ENCODE measurements at places on chromosomes 4 and X.
A peak's percentile ranks its signal among the peaks of the same experiment; 100 is the strongest.

DNA sequence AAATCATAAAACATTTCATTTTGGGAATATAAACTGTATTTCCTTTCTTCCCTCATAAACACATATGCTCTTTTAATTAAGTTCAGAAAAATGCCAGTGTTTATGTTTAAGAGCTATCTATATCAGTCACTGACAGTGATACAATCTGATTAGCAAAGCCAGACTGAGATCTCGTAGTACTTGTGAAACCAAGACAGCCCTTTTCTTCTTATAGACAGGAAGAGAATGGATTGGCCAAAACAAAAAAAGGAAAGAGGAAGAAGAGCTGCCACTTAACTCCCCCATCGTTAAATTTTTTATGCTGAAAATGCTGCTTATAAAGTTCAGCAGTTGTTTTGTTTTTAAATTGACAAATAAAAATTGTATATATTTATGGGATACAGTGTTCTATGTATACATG is 87.4 kb downstream of the PLAC1 start:
- peak; percentile 30 for DNase-seq

GRCh38 chrX:140151316-140151715 is 186.0 kb upstream of the CXorf66 start:
- no peak for DNase-seq

GRCh38 chr4:65635051-65635821 is 35.1 kb downstream of the EPHA5 start:
- no peak for DNase-seq

GRCh38 chrX:134002921-134003615 is 17.7 kb upstream of the GPC3 start:
- no peak for DNase-seq

- no peak for DNase-seq
Observed at GRCh38 chr4:26197018-26197779, 123.6 kb upstream of the RBPJ start.

GRCh38 chrX:16138108-16138427 is 14.7 kb downstream of the GRPR start:
- DNase-seq = no peak

DNA sequence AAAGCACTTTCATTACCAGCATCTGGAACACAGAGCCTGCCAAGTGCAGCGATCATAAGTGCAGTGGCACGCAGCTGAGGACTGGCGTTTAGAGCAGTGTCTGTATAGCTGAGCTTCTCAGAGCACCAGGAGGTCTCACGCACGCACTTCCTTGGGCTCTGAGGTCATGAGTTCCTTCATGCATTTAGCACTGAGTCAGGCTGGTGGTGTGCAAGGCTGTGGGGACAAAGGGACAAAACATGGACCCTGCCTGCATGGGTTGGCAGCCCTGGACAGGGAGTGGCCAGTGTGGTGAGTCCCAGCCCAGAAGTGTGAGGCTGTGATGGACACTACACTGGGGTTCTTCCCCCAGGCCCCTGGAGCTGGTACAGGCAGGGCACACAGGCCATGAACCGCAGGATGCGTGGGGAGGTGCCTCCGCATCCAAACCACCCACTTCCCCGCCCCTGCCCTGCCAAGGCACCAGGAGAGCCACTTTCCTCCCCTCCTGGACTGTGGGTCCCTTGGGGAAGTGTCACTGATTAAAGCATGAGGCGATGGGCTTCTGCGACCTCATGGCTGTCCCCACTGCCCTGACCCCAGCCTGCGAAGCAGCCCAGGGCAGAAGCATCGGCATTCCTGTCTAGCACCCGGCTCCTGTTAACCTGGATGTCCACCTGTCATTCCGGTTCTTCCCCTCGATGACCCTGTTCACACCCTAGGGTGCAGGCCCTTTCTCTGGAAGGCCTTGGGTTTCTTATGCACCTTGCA is 37.2 kb upstream of the GPR78 start:
- no peak for DNase-seq

- DNase-seq = no peak
Observed at GRCh38 chr4:7722766-7723387, 216.8 kb downstream of the AFAP1 start.

GRCh38 chr4:76562836-76563453 is 127.9 kb downstream of the SHROOM3 start:
- DNase-seq = no peak

- DNase-seq = no peak
Observed at GRCh38 chr4:153114771-153115321, 89.4 kb upstream of the TRIM2 start.

DNA sequence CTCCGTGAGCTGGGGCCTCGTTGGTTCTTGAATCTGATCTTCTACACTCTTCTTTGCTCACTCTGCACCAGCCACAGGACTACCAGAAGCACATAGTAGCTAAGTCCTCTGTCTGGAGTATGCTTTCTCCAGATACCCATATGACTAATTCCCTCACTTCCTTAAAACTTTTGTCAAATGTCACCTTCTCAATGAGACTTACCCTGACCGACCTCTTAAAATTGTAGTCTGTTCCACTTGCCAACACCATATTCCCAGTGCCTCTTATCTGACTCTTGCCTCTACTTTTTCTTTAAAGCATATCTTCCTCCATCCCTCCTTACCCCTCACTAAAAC is 10.0 kb downstream of the PARM1 start:
- no peak for DNase-seq

DNA sequence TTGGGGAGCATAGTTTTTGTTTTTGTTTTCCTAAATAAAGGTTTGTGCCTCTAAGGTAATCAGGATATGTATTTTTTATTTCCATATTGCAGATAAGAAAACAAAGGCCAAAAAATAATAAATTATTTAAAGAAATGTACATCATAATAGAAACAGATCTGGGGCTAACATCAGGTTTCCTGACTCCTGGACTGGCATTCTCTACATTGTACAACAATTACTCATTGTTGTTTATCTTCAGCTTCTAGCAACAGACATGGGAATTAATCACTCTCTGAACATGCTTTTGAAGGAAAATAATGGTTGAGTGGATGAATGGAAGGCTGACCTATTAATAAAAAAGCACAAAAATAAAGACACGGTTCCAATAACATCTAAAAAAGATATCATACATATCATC is 146.2 kb downstream of the KCNIP4 start:
- no peak for DNase-seq

GRCh38 chr4:167475951-167476350 is 241.7 kb upstream of the SPOCK3 start:
- no peak for DNase-seq

DNA sequence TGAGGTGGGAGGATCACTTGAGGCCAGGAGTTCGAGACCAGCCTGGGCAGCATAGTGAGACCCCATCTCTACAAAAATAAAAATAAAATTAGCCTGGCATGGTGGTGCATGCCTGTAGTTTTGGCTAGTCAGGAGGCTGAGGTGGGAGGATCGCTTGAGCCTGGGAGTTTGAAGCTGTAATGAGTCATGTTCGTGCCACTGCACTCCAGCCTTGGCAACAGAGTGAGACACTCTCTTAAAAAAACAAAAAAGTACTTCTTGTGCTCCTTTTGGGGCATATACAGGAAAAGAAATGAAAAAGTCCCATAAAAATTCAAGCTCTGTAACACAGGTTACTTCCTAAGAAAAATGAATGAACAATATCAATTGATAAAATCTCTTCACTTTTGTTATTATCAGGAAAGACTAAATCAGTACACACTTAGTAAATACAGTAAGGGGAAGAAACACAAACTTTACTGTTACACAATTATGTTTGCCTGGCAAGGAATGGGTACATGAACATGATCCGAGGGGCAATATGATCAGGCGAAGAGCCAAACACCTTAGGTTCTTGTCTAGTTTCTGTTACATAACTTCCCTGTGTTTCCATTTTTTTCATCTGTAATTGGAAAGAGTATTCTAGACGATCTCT is 46.9 kb downstream of the CCDC158 start:
- no peak for DNase-seq

DNA sequence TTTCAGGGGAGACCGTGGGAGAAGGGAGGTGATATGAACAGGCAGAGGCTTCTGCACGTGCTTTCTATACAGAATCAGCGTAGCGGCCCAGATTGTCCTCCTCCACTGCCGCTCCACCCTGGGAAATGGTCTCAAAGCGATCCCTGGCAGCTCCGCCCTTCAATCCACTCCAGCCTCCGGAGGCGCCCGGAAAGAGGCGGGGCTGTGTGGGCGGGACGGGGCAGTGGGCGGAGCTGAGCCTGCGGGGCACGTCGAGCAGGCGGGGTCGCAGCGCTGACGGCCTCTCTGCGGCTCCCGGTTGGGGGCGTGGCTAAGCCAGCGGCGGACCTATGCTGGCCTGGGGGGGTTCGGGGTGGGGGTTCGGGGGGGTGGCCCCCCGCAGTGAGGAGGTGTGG is 210 bp upstream of the SMIM10L2A start:
- DNase-seq = peak; percentile 32

DNA sequence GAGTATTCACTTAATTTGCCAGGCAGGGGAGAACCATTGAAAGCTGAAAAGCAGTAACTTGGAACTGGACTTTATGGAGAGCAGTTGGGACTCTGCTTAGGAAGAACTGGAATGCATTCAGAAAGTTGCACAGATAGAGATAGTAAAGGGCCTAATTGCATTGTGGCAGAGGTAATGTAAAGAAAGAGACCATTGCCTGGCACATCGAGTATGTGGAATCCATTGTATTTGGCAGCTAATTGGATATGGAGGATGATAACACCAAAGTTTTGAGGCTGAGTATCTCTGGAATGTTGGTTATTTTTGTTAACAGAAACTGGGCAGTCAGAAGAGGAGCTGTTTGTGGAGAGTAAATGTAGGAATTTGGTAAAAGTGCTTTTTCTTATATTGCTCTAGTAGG is 169.9 kb downstream of the BMPR1B start:
- DNase-seq = no peak

DNA sequence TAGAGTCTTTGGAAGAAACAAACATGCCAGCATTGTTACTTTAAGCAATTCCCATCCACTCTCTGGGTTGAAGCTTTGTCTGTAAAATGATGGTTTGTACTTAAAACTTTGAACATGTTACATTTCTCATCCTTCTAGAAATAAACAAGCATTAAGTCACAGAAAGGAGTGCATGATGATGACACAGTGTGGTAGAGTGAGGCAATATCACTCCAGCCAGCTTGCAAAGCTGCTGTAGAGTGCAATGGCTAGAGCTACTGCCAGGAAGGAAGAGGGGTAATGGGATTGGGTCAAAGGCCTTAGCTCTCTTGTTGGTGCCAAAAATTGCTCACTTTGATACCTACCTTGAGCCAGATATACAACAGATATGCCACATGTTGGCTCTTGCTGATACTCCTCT is 12.3 kb upstream of the ENOX2 start:
- no peak for DNase-seq

- DNase-seq = no peak
Observed at GRCh38 chrX:45760187-45760742, 559.6 kb upstream of the DIPK2B start.

- no peak for DNase-seq
Observed at GRCh38 chrX:79078114-79078513, 66.4 kb upstream of the GPR174 start.

Measured in bone marrow (tissue), 2 donors.